ENCODE measurements at places on chromosomes 2 and 18.

- no peak for DNase-seq
Observed at GRCh38 chr2:147827088-147827375, 17.8 kb upstream of the ACVR2A start.

- DNase-seq, result no peak
Observed at GRCh38 chr2:168850846-168851245, 39.4 kb downstream of the SPC25 start.

GRCh38 chr2:236702657-236703372, 133.2 kb downstream of the ACKR3 start:
- no peak for DNase-seq

DNA sequence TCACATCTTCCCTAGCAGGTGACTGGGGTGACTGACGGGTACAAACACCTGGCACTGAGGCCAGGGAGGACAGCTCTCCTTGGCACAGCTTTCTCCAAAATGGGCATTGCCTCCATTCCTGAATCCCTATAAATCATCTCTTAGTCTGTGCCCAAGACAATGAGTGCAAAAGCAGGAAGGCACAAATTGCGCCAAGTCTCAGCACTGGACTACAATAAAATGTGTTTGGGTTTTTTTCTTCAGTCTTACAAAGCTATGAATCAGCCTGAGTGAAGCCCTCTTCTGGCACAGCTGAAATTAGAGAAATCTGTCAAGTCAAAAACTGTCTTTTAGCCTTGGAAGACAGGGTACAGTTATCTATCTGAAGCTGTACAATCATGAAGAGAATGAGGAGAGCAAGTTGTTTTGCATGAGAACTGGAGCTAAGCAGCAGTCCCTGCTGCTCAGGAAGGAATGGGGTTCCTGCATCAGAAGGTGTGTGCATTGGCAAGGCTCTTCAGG, 90.8 kb downstream of the EPB41L3 start:
- no peak for DNase-seq

DNA sequence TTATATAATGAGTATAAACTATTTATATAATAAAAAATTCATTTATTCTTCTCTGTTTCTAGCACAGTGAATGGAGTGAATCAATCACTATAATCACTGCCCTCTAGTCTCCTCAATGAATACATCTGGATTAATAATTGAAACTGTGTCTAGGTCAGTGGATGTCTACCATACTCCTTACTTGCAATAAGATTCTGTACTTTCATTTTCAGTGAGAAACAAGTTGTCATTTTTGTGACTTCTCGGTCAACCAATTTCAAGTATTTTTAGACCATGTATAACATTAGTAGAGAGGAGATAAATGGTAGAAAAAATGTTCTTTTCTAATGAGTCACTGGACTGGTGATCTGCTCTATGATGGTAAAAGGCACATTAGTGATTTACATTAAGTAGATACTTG, 799.6 kb upstream of the CHAC2 start:
- no peak for DNase-seq

- no peak for DNase-seq
Observed at GRCh38 chr18:55314031-55314430, 274.0 kb downstream of the TCF4 start.

DNA sequence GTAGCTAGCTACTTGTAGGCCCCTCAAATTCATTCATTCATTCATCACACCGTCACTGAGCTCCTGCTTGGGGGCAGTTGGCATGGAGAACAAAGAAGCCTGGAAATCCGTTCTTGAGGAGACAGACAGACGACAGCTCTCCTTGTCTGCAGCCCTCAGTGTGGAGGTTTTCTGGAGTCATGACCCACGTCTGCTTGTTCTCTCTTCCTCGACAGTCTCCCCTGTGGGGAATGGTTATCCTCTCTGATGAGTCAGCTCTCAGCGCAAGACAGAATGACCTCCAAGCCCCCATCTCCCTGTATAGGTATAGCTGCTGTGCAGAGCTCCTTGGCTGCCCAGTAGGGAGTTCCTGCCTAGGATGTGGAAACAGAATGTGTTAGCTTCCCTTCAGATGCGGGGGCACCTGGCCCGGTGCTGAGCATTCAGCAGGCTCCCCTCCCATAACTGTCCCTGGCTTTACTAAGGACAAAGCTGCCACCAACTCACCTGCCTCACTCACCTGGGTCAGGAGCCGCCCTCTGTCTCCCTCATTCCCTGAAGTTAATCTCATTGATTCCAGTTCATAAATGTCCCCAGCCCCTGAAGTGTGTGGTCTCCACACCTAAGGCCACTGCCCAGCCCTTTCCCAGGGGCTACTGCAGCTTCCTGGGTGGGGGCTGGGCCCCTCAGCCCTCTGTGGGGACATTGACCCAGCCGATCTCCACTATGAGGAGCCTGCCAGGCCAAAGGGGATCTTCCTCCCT, 124.7 kb downstream of the ACKR3 start:
- no peak for DNase-seq

GRCh38 chr2:217289907-217290280, 430.0 kb upstream of the TNP1 start:
- peak; percentile 43 for DNase-seq

GRCh38 chr18:57060814-57061213, 86.1 kb upstream of the BOD1L2 start:
- DNase-seq, result no peak

GRCh38 chr2:74690571-74690970, 36.5 kb downstream of the SEMA4F start:
- peak; percentile 61 for DNase-seq

DNA sequence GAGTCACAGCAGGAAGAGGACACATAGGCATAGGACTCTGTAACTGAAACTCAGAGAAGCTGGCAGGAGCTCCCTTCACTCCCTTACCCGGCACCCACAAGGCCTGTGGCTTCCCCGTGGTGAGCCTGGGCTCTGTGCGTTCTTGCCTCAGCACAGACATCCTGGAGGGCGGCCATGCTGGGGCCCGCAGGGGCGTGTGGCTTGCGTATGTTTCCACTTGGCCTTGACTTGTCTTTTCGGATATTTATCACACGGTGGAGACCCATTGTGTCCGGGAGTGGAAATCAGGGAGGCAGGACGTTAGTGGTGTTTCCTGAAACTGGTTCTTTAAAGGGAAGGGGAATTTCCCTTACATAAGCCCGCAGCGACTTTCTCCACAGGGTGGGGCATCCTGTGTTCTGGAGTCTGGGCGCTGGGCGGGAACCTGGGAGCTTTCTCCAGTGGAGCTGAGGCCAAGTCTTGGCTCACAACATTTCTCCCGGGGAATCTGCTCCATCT, 49.9 kb upstream of the EML6 start:
- peak; percentile 20 for DNase-seq

- peak; percentile 8 for DNase-seq
Observed at GRCh38 chr2:3189076-3189591, 188.5 kb downstream of the EIPR1 start.

DNA sequence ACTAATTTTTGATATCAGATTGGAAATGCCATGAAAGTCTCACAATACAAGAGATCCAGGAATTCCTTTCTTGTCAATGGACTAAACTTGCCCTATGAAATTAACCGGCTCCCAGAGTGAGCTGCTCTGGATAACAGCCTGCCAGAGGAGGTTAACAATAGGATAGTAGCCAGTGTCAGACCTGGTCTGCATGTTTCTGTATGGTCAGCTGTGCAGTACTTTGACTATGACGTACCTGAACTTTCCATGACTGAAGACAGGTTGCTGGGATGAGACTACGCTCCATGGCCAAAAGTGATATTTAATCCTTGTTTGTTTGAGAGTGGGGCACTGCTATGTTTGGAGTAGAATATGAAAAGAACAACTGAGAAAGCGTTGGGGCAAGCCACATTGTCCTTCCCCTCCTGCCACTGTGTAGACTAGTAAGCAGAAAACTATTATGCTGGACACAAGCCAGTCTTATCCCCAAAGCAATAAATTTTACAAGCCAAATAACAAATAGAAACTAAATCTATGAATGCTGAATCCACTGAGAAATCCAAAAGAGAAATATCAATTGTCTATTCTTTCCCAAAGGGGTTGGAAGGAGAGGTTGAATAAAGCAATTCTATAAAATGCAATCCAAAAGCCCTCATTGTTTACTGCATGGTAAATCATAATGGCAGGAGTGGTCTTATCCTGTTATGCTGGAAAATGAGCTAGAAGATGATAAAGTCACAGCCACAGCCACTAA, 115.5 kb upstream of the CYP26B1 start:
- no peak for DNase-seq

GRCh38 chr2:156532989-156533388, 96.8 kb downstream of the GPD2 start:
- DNase-seq, result no peak

DNA sequence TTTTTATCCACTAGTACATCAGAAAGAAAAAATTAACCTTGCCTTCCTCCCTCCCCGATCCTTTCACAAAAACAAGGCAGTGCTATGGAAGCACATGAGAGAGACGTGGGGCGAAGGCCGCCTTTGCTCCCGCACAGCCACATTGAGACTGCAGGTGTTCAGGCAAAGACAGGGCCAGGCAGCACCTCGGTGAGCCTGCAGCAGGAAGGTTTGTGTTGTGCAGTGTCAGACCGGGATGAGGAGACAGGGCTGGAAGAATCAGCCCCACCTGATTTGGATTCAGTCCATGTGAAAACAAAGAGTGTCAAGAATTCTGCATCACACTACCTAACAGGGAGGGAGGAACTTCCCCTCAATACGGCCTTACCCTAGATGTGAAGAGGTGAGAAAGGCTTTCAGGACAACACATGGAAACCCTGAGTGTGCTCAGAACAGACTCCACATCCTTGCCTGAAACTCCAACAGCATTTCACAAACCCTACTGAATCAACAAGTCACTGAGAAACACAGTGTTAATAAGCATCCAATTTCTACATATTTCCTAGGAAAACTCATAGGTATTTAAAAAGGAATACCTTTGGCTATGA, 59.6 kb downstream of the HDAC4 start:
- DNase-seq, result no peak

DNA sequence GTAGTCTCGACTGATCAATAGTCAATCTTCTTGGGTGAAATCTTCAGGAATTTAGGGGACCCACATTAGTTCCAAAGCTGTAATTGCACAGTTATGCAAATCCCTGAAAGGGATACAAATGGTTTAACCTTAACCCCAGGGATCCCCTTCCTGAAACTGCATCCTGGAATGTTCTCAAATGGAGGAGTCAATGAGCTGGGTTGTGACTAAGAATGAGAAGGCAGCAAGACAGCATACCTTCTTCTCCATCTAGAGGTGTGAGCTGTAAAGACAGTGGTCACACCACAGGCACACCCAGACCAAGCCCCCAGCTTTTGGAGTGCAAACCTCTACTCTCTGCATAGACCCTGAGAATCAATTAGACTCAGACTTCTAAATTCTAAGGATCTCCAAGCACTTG, 164.7 kb upstream of the MEIS1 start:
- DNase-seq, result no peak

DNA sequence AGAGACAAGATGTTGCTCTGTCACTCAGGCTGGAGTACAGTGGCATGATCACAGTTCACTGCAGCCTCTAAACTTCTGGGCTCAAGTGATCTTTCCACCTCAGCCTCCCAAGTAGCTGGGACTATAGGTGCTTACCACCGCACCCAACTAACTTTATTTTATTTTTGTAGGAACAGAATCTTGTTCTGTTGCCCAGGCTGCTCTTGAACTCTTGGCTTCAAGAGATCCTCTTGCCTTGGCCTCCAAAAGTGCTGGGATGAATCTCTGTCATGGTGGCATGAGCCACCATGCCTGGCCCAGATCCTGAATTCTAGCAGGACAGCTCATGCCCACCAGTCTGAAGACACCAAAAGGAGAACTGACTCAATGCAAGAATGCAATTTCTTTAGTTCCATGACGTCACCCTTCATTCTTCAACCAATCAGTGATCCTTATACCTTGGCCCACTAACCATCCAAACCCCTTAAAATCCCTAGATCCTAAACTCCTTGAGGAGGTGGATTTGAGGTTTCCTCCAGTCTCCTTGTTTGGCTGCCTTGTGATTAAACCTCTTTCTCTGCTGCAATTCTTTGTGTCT, 25.6 kb upstream of the CXXC1 start:
- DNase-seq, result no peak

DNA sequence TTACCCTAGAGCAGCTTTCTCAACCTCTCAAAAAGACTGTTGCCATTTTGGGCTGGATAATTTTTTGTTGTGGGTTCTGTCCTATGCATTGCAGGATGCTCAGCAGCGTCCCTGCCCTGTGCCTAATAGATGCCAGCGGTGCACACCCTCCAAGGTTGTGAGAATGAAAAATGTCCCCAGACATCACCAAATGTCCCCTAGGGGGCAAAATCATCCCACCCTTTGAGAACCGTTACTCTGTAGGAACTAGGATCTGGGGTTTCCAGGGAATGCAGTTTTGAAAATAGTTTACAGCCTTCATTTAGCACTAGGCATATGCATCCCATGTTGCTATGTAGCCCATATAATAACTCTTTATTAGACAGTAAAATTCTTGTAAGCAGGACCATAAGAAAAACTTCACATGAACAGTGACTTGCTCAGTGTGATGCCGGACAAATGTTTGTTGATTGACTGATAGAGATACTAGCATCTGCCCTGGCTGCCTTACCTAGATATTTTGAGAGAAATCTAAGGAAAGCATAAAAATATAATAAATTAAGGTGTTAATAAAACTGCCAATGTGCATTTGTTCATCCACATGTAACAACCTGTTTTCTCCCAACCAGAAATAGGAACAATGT, 79.2 kb upstream of the EPC2 start:
- no peak for DNase-seq

- no peak for DNase-seq
Observed at GRCh38 chr2:96525211-96525507, 11.4 kb upstream of the ARID5A start.
